H54 (cell line): ENCODE measurements at places on chromosomes 12 and 14.

DNA sequence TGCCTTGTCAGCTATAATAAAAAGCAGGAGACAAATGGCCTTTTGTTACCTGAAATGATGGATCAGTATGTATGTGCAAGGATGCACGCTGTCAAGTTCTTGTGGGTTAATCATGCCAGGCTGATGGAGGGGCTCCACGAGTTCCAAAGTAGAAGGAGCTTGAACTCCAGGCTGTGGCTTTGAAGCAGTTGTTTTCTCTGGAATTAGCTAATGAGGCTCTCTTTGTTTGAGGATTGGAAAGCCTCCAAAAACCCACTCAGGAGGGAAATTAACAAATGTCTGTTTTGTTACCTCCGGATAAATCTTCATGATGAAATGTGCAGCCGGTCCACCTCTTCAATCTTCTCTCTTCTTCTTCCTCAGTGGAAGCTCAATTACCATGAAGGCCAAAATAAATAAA, 605.5 kb downstream of the DIO2 start:
- no peak for DNase-seq

DNA sequence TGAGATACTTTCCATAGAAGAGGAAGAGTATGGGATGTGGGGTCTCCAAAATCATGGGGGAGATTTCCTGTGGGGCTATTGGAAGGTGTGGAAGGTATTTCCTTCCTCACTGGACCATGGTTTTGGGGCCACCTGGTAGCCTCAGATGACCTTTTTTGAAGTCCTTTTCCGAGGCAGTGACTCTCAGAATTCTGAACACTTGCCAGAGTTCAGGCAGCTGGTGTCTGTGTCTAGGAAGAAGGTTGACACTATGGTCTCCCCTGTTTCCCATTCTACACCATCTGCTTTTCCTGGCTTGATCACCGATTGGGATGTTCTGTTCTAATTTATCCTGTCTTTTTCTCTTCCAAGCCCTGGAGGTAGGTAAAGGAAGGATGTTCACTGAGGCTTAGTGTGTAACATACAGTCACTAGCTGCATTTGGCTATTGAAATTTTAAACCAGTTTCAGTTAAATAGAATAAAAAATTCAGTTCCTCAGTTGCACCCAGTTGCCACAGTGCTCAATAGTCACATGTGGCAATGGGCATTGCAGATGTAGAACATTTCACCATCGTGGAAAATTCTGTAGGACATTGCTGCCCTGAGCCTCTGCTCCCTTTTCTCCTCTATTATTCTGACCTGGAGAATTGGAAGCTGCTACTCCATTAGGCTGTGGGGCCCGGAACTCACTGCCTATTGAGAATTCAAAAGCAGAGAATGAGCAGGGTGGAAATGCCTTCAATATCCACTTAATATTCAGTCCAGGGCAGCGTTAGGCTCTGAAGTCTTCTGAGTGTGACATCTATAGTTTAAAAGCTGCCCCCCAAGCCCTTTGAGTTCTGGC, 11.0 kb upstream of the PLEKHG3 start:
- no peak for DNase-seq

DNA sequence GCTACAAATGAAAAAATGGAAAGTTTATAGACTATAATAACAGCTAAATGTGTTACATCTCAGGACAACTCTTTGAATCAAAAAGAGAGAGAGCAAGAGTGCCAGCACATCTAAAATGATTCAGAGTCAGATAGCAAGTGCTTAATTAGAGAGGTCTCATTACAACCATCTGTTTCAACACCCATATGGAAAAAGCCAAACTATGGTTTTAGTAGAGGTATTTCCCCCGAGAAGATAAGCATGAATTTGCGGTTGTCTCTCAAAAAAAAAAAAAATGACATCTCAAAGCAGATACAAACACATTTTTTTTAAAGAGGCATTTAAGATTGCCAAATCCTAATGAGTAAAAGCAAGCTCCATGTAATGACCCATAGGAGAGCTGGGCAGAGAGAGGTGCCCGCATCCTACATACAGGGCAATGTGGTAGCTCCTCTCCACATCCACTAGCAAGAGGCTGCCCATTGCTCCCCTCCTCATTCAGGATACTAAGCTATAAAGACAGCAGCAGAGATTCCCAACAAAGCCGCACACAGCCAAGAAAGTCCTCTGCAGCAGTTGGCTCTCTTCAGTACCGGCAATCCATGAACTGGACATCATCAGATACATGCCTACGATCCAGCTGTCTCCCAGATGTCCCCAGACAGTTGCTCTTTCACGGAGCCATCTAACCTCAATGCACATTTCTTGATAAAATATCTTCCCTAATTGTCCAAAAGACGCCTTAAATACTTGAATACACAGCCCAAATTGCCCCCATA, 100.4 kb downstream of the EFCAB11 start:
- no peak for DNase-seq

- DNase-seq = no peak
Measured at GRCh38 chr14:100155756-100156616, 3.5 kb downstream of the DEGS2 start.

DNA sequence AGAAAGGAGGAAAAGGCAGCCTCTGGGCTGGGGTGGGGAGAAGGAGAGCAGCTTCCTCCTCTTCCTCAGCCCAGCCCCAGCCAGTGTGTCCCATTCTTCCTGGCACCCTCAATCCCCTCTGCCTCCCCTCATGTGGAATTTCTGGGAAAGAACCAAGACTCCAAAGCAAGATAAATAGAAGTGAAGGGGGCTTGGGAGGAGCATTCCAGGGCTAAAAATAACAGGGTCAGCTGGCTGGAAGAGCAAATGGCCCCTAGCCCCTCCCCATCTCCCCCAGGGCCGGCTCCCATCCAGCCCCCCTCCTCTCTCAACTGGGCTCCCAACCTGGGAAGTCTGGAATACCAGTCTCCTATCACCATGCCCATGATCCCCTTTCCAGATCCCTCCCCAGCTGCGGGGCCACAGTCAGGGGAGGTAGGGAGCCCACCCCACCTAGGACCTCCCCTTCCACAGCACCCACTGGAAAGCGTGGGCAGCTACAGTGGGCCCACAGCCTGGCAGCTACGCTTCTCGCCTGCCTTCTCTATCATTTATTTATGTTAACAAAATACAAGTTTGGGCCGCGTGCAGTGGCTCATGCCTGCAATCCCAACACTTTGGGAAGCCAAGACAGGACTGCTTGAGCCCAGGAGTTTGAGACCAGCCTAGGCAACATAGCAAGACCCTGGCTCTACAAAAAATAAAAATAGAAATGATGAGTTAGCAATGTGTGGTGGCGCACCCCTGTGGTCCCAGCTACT, 88.3 kb downstream of the IRF2BPL start:
- DNase-seq = no peak
